ENCODE measurements at places on chromosomes 12 and 14.

GRCh38 chr14:48937541-48938195 is 648.5 kb downstream of the RPS29 start:
- no peaks in the 10 kb centered on the region for H3K27me3 ChIP-seq
- no peak overlapping the region for H3K4me3 ChIP-seq
- no peaks in the 10 kb centered on the region for H3K4me1 ChIP-seq
- no peaks in the 10 kb centered on the region for H3K36me3 ChIP-seq

DNA sequence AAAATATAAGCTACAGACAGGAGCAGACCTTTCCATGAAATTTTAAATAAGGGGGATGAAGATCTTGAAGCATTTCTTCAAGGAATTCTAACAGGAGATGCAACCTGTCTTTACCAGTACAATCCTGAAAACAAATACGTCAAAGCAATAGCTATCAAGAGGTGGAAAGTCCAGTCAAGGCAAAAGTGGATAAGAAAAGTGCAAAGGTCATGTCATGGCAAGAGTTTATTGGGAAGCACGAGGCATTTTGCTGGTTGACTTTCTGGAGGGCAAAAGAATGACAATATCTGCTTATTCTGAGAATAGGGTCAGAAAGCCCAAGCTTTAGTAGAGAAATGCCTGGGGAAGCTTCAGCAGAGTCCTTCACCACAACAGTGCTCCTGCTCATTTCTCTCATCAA is 34.3 kb upstream of the PRB4 start:
- no peak overlapping the region for H3K27ac ChIP-seq
- no peaks in the 10 kb centered on the region for H3K36me3 ChIP-seq
- no peak for DNase-seq
- H3K4me3 ChIP-seq = no peak overlapping the region
- no peaks in the 10 kb centered on the region for H3K27me3 ChIP-seq

DNA sequence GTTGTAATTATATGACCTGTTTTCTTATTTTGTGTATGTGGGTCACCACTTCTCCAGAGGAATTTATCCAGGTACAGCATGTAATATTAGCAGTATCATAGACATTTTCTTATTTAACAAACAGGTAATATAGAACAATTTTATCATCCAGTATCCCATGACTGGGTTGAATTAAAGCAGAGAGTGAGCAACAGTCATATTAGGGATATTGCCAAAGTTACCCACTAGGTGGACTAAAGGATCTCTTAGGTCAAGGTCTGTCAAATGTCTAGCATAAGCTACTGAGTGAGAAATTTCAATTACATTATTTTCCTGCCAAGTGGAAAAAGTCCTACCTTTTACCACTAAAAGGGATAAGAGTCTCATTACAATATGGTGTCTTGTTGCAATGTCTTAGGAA is 62.1 kb upstream of the TRIM9 start:
- no peaks in the 10 kb centered on the region for H3K36me3 ChIP-seq
- peak; percentile 24 for DNase-seq
- peaks cover 6% of the 10 kb centered on the region for H3K4me1 ChIP-seq
- no peaks in the 10 kb centered on the region for H3K27me3 ChIP-seq

GRCh38 chr14:61620130-61620946 is 75.0 kb upstream of the HIF1A start:
- H3K27ac ChIP-seq = no peak overlapping the region
- H3K4me1 ChIP-seq = no peaks in the 10 kb centered on the region
- no peak for DNase-seq
- H3K27me3 ChIP-seq = no peaks in the 10 kb centered on the region
- H3K4me3 ChIP-seq = no peak overlapping the region

DNA sequence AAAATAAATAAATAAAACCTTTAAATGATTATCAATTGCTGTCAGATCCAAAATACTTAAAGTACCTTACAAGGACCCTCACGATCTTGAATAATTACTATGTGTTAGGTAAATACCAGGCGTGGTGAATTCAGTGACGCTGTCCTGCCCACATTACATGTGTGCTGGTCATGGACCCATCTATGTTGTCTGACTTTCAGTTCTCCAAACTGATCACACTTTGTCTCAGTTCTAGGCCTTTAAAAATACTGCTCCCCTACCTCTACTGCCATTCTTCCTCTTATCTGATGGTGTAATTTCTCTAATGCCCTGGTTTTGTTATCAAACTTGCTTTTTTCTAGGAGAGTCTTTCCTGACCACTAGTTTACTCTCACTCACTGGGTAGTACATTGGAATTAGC is 520.7 kb downstream of the TRHDE start:
- no peaks in the 10 kb centered on the region for H3K4me1 ChIP-seq
- DNase-seq = no peak
- H3K4me3 ChIP-seq = no peak overlapping the region

All from B cell (primary cell).